ENCODE measurements at places on chromosomes 11 and 22.

- DNase-seq = no peak
These were observed 29.1 kb upstream of the LMO2 start for GRCh38 chr11:33920838-33921613.

GRCh38 chr11:96218901-96219300 is 124.1 kb downstream of the MAML2 start:
- no peak for DNase-seq

DNA sequence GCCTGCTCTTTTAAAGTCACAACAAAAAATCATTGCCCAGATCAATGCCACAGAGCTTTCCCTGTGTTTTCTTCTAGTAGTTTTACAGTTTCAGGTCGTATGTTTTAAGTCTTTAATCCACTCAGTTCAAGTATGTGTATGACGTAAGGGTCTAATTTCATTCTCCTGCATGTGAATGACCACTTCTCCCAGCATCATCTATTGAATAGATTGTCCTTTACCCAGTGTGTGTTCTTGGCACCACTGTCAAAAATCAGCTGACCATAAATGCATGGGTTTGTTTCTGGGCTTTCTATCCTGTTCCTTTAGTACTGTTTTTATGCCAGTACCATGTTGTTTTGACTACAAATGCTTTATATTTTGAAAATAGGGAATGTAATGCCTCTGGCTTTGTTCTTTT is 28.1 kb downstream of the INTS4 start:
- no peak for DNase-seq

DNA sequence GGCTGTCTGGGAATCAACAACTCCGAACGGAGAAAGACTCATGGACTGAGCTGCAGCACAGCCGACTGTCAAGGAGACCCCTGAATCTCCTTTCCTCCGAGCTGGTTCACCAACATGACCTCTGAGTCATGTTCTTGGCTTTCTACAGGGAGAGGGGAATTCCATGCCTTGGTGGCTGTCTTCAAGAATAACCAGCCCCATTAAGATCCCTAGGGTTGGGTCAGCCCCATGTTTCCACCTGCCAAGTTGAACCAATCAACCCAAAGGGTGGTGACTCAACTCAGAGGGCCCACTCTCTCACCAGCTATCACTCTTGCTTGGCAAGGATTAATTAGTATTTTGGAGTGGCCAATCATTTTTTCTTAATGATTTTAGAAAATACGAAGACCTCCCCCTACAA is 28.3 kb upstream of the IGSF22 start:
- DNase-seq = no peak

DNA sequence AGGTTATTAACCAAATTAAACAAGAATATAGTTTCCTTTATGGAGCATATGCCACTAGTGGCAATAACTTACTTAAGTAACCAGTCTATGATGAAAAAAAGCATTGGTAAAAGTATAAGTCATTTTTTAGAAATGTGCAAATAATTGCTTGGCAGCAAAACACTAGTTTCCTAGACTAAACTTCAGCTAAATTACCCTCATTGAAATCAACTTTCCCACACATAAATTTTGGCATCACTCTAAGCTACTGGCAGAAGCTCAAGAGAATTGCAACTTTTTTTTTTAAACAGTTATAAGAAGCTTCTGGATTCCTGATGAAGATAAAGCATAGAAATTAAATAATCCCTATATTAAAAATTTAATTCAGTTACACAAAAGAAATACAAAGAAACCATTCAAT is 12.5 kb downstream of the CCDC34 start:
- no peak for DNase-seq

DNA sequence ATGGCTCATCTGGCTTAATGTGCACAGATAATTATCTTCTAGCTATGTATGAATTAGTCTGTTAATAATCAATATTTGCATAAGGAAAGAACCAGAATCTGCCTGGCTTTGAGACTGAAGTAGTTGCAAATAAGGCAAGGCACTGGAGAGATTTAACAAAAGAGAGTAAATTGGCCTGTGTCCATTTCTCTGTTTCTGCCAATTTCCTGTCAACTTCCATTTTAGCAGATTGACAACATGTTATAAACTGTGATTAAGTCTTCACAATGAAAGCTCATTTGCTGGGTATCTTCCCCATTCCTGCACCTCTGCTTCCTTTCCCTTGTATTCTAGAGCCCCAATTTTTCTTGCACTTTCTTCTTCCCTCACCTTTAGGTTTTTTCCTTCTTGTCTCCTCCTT is 5.3 kb upstream of the TMEM123 start:
- DNase-seq = no peak

DNA sequence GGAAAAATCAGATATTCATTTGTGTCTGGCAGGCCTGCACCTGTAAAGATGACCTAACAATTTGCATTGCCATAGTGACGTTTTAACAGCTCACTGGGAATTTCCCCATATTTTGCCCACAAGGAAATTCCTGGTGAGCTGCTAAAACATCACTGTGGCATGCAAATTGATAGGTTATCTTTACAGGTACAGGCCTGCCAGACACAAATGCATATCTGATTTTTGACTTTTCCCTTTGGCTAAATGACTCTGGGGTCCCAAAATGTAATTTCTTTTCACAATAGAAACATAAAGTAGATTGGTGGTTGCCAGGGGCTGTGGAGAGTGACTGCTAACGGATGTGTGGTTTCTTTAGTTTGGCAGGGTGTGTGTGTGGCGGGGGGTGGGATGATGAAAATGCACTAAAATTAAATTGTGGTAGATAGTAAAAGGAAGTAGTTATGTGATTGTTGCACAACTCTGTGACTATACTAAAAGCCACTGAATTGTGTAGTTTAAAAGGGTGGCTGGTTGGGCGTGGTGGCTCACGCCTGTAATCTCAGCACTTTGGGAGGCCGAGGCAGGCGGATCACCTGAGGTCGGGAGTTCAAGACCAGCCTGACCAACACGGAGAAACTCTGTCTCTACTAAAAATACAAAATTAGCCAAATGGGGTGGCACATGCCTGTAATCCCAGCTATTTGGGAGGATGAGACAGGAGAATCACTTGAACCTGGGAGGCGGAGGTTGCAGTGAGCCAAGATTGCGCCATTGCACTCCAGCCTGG is 18.5 kb upstream of the FEZ1 start:
- no peak for DNase-seq

- no peak for DNase-seq
These were observed 1.1 kb upstream of the FANCF start for GRCh38 chr11:22626573-22627239.

- no peak for DNase-seq
These were observed at the start of gene PDE2A for GRCh38 chr11:72673943-72674828. Gene PDE2A (minus strand): TSS chr11:72674422. CDS start chr11:72674207, 215 bp downstream.

GRCh38 chr11:95363708-95364107 is 132.7 kb upstream of the SESN3 start:
- DNase-seq = no peak

DNA sequence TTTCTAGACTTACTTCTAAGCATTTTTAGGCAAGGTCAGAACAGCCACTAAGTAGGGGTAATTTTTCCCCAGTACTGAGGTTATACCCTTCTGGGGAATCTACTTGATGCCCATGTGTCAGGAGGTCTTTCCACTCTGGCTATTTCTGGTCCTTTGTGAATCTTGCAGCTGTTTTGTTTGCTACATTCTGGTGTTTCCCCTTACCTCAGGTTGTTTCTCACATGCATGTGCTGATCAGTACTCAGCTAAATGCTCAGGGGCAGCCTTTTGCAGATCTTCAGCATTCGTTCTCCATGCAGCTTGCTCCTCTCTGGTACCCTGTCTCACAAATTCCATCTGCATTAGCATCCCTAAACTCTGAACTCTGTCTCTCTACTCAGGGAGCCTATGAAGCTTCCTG is 303.6 kb downstream of the SOX6 start:
- DNase-seq = no peak

DNA sequence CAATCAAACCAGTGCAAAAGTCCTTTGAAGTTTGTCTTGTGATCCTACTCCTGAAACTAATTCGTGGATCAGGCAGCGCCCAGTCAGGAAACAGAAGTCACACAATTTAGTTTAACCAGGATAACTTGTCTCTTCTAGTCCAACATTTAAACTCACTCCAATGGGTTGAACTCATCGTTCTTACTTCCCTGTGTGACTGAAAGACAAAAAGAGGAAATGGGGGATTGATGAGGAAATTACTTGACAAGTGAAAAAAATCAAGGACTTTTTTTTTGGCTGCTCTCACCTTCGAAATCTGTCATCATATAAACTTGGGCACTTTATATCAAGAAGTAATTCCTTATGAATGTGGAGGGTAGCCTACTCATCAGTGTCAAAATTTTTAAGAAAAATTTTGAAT is 78.4 kb downstream of the HSD17B12 start:
- no peak for DNase-seq

DNA sequence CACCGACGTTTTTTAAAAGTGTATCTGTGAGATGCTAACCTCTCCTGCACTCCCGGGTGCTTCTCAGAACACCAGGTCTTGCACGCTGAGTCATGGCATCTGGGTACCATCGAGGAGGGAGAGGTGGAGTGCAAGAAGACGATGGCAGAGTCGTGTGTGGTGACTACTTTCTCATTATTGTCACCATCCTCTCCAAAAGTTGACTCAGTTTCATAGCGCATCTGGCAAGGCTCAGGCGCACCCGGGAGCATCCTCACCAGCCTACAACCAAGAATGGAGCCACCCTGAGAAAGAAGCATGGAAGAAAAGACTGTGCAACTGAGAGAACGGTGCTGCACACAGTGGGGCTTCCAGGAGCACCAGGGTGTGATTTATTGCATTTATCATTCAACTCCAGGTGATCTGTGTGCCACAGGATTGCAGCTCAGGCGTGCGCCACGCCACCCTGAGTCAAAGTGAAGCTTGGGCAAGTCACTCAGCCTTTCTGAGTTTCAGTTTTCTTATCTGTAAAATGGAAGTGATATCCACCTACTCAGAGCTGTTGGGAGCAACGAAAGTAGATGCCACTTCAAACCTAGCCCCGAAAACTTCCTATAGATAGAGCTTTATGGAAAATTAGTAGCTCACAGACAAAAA is 65.4 kb downstream of the LINC01488 start:
- DNase-seq = no peak

- no peak for DNase-seq
These were observed 24.2 kb upstream of the TREH start for GRCh38 chr11:118703563-118704106.

DNA sequence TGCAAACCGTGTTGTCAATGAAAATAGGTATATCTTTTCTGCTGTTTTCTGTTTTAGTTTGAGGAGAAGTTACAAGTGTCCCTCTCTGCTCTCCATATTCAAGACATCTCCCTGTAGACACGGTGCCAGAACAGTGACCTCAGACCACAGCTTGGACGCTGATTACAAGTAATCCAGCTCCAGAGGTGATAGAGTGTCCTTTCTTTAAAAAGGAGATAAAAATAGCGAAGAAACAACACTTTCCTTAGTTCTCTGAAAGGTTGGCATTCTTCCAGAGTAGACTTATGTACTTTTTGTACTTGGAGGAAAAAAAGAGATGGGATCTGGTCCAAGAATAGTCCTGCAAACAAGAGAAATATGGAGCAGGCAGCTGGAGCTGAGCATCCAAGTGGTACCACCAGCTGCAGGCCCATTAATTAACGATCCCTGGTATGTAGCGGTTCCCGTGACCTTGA is 43.0 kb upstream of the WT1 start:
- no peak for DNase-seq

GRCh38 chr11:16678466-16679116 is 59.9 kb upstream of the C11orf58 start:
- DNase-seq = no peak

DNA sequence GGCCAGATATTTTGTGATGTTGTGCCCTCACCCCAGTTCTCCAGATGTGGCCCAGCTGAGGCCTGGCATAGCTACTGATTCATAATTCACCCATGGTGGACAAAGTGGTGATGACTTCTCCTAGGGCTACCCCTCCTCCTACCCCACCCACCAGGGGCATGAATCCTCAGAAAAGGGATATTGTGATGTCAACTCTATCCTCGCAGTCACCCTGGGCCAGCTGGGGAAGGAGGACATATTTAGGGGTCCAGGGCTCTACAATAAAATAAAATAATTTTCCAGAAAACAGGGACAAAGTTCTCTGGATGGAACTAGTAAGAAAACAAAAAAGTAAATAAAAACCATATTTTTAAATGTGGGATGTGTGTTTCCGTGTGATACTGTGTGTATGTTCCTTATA is at the start of gene UBQLNL:
Gene UBQLNL (minus strand): TSS at position 101 of the 400 bp plus-strand sequence. CDS start 258 bp downstream, outside the sequence.
- no peak for DNase-seq

DNA sequence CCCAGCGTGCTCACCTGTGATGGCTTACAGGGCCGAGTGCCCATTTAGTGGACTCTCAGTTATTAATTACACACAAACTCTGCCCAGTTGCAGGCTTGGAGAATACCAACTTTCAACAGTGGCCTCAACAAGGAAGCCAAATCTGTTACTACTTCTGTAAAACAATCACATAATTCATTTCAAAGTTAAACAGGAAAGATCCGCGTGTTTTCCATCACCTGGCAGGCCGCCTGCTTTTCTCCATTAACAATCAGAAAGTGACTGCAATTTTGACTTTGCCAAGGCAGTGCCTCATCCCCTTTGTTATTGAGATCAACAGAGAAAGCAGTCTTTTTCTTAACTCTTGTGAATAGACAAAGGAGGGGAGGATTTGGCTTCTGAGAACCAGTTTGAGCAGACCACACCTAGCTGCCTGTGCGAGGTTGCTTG is 77.7 kb downstream of the BARX2 start:
- DNase-seq = no peak

DNA sequence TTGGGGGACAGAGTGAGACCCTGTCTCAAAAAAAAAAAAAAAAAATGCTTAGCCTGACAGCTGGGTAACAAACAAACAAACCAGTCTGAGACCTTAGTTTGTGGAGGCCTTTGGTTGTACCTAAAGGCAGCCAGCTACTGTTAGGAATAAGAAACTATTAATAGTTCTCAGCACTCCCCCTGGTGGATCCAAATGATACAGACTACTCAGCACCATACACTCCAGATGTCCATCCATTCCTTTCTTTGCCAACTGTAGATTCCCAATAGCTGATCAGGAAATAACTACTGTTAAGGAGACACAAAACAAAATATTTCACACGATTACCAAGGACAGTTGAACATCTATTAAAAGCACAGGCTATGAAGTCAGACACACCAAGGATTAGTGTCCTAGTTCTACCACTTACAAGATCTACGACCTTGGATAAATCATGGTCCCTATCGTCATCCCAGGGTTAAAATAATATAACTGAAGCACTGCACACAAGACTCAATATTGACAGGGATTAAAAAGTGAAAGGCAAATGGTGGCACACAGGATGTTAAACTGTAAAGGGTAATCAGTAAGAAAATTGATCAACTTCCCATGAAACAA is 17.2 kb downstream of the CLDN25 start:
- DNase-seq = no peak

DNA sequence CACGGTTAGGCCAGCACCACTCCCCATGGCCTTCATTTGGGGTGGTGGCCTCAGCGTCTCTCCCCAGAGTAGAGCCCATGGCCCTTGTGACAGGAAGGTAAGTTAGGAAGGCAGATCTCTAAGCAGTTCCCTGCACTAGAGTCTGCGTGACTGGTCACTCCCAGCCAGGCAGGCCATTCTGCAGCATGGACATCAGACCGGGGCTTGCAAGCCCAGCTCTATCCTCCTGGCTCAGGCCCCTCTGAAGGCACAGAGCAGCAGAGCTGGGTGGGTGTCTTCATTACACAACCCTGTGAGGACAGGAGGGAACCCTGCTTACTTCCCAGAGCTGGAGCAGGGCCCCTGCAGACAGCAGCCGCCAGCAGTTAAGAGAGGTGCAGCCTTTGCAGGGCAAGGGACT is 77.3 kb downstream of the PIWIL3 start:
- no peak for DNase-seq

All from activated naive CD4-positive, alpha-beta T cell (primary cell).